ENCODE measurements at places on chromosomes 4 and X.
A peak's percentile ranks its signal among the peaks of the same experiment; 100 is the strongest.

DNA sequence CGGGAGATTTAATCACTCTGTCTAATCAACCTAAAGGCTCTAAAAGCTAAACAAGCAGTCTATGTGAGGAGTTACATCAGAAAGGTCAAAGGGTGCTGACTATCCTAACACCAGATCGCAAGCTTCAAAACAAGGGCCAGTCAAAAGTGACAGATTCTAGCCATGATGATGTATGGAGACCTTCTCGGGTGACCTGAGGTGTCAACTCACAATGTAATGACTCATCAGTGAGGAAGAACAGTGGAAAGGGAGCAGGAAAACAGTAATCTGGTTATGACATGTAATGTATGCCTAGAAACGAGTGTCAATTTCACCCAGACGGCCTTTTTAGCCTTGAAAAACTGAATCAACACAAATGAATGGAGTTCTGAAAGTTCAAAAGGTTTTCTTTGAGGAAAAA lies 375.3 kb downstream of the IDS start:
- DNase-seq: no peak

GRCh38 chr4:136750897-136751296 lies 781.4 kb downstream of the PCDH18 start:
- DNase-seq: no peak

DNA sequence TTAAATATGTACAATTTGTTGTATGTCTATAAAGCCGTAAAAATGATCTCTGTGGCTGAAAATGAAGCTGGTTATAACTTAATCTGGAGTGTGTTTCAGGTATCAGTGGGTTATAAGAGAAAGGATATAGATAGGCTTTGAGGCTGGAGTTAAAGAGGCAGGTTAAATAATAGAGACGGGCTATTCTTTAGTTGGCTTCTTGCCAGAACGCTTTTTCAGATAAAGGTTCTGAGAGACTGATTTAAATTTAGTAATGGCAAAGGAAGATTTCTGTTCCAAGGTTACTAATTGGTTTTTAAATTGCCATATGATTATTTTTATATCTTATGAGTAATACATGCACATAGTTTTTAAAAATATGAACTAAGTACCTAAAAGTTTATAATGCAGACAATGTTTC lies 117.4 kb downstream of the AWAT2 start:
- no peak for DNase-seq

DNA sequence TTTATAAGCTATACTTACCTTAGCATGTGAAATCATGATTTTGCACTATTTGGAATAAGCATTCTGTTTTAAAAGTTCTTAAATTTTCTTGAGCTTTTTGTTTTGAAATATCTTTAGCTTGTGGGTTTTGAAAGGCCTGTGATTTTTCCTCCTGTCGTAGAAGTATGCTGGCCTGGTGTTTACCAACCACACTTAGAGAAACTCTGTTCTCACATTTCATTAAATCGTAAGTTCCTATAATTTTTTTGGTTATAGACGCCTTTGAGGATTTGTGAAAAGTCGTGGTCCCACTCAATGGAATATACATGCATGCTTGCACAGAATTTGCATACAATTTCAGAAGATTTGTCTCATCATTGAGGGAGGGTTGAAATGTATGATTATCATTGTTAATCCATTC lies 63.6 kb downstream of the PDLIM5 start:
- DNase-seq: peak; percentile 72

Measured in astrocyte (in vitro differentiated cells and primary cell).